ENCODE measurements at places on chromosomes 6 and 20.

DNA sequence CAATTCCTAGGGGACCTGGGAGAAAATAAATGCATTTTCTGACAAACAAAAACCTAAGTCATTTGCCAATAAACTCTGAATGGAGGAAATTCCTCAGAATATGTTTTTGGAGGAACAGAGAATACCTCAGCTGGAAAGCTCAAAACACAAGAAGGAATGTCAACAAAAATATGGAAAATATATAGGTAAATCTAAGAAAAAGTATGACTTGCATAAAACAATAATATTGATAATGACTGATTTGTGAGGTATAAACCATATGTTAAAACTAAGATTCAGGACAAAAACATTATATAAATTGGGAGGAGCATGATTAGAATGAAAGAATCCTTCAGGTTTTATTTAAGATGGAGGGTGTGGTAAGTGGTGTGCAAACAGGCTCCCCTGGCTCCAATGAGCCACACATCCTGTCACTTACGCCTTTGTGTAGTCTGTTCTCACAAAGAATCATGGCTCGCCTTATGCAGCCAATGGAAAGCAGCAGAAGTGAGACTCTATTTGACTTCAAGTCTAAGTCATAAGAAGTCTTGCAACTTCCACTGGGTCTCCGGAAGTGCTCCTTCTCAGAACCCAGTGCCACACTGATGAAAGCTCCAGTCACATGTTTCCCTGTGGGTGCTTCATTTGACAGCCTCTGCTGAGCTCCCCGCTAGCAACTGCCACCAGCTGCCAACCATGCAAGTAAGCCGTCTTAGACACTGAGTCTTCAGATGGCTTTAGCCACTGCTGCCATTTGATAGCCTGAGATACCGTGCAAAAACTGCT lies 8.1 kb downstream of the CFAP61 start:
- DNase-seq, result no peak

DNA sequence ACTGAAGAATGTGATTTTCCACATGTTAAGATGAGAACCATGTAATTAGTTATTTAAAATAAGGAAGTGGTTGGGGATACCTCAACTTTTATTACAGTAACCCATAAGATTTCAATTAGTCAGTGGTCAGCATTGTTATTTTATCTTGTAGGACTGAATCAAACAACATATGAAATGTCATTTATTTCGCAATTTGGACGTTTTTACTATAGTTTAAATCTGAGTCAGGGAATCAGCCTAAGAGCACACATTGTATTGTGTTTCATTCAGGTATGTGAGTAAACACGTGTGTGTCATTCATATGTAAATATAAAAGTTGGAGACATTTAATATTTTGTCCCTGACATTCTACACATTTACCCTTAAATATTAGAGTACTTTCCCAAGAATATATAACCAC lies 1418.7 kb downstream of the GRIK2 start:
- no peak for DNase-seq

DNA sequence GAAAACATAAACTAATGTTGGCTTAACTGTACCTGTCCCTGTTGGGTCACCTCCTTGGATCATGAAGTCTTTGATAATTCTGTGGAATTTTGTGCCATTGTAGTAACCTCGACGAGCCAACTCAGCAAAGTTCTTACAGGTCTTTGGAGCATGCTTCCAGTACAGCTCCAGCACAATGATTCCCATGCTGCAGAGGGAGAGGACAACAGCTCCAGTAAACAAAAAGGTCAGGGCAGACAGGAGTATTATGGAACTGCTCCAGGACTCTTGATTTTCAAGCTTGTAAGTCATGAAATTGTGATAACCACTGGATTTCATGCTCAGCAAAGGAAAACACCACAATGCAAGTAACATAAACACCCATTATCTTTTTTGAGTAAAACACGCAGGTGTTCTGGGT lies 2.9 kb downstream of the PPIL1 start:
- DNase-seq, result no peak

- DNase-seq, result no peak
Observed at GRCh38 chr6:28371280-28371679, 21.5 kb downstream of the ZKSCAN3 start.

DNA sequence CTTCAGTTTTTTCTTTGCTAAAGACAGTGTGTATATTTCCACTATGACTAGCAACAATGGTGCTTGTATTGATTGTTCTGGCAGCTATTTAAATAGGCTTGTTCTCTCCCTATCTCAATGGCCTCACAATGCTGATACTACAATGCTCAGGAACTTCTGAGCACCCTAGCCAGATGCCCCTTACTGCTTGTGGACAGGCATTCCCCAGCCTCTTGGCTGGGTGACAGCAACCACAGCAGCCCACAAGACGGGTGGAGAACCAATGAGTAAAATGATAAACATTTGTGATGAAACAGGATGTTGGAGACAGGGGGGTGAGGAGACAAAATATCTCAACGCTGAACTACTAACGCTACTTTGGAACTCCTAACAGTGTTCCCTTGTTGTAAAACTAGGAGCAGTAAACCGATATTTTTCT lies 42.3 kb downstream of the HIVEP2 start:
- no peak for DNase-seq

GRCh38 chr6:87152526-87152955 lies 2.8 kb upstream of the ZNF292 start:
- no peak for DNase-seq

- no peak for DNase-seq
Observed at GRCh38 chr6:136365776-136366354, 76.2 kb upstream of the BCLAF1 start.

DNA sequence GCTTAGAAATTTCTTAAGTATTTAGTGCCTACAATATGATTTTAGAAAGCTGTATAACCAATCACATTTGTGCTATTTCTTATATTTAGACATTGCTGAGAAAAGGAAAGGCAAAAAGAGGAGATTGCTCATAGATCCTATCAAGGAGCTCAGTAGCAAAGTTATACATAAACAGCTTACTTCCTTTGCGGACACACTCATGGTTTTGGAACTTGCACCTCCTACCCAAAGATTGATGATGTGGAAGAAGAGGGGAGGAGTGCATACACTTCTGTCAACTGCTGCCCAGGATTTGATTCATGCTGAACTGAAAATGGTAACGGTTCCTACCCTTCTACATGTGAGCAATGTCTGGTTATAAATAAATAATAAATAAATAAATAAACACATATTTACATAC lies 16.7 kb downstream of the RAD21L1 start:
- DNase-seq, result no peak

GRCh38 chr6:135072753-135073152 lies 18.1 kb upstream of the HBS1L start:
- no peak for DNase-seq

GRCh38 chr6:11043961-11044711 lies at the start of gene ELOVL2:
Gene ELOVL2, minus strand, starts transcription at chr6:11044305. Its CDS starts 75 bp downstream, at chr6:11044230.
- DNase-seq, result no peak

GRCh38 chr20:46721476-46721875 lies 12.0 kb downstream of the SLC2A10 start:
- DNase-seq, result no peak

DNA sequence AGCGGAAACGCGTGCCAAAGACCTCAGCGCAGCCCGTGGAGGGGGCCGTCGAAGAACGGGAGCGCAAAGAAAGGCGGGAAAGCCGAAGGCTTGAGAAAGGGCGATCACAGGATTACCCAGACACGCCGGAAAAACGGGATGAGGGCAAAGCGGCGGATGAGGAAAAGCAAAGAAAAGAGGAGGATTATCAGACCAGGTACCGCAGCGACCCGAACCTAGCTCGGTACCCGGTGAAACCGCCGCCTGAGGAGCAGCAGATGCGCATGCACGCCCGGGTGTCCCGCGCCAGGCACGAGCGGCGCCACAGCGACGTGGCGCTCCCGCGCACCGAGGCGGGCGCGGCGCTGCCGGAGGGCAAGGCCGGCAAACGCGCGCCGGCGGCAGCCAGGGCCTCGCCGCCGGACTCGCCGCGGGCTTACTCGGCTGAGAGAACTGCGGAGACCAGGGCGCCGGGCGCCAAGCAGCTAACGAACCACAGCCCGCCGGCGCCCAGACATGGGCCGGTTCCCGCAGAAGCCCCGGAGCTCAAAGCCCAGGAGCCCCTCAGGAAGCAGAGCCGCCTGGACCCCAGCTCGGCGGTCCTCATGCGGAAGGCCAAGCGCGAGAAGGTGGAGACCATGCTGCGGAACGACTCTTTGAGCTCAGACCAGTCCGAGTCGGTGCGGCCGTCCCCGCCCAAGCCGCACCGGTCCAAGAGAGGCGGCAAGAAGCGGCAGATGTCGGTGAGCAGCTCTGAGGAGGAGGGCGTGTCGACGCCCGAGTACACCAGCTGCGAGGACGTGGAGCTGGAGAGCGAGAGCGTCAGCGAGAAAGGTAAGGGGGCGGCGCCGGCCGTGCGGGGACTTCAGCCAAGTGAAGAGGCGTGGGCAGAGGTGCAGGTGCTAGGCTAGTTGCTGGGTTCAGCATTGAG lies 296.2 kb downstream of the RIMS1 start:
- peak; percentile 63 for DNase-seq

DNA sequence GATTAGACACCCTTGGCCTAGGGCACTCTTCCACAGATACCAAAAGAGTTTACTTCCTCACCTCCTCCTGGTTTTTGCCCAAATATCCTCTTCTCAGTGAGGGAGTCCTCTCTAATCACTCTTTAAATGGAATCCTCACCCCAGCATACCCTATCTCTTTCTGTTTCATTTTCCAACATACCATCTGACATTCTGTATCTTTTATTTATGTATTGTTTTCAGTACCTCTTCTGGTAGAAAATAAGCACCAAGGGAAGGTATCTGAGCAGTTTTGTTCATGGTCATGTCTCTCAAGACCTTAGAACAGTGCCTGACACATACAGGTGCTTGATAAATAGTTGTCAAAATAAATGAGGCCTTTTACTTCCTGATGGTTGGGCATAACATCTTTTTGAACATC lies 55.1 kb downstream of the KIAA0408 start:
- DNase-seq, result no peak

DNA sequence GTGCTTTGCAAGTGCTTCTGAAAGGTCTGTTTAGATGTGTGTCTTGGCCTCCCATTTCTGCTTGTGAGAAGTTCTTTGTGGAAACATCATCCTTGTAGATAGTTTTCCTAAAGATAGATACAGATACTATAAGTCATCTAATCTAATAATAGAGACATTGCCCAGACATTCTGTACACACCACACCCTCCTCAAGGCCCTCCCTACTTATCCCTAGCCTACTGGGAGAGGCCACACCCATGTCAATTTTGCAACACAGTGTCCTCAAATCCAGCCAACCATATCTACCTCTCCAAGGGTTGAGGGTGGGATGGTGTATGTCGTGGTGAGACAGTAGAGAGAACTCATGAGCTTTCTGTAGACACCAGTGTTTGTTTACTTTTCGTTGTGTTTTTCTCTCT lies 6.2 kb downstream of the KDM1B start:
- no peak for DNase-seq

DNA sequence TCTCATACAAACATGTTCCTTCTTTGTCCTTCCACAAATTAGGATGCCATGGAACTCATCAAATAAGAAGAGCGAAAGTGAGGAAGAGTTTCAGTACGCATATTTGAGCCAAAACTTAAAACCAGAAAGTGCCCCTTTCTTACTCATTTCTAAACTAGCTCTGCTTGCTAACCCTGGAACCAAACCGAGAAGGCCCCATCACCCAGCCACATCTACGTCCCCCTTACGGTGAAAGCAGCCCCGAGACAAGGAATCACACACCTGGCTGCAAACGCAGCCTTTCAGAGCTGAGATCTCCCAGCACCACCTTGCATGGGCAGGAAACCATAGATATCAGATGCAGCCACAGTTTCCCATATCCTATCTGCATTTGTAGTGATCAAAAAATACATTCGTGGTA lies 28.5 kb downstream of the TRERF1 start:
- no peak for DNase-seq

DNA sequence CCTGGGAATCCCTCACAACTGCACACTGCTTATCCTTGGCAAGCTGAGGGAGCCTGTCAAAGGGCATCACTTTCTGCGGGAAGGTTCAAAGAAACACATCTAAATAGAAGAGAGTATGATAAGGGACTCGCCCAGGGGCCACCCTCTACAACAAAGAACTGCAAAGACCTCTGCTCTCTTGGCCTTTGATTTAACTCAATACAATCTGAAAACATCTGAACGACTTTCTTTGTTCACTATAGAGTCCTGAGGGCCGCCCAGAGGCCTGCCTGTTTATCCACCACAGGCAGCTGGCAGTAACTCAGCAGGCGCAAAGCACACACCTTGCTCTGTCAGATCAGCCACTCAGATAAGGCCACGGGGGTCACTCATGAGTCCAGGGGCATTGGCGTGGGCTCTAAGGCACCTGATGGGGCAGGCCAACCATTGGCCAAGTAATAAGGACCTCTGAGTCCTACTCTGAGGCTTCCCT lies 139.3 kb downstream of the UNC5CL start:
- DNase-seq, result no peak

DNA sequence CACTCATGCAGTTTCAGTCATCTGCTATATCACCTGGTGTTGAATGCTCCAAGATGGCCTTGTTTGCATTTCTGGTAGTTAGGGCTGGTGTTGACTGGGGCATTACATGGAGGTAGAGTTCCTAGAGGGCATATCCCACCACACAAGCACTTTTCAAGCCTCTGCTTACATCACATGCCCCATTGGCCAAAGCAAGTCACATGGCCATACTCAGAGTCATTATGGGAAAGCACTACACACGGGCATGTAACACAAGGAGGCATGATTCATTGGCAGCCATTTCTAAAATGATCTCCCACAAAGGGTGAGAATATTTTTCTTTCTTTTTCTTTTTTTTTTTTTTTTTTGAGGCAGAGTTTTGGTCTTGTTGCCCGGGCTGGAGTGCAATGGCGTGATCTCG lies 73.2 kb downstream of the TRMT6 start:
- no peak for DNase-seq

DNA sequence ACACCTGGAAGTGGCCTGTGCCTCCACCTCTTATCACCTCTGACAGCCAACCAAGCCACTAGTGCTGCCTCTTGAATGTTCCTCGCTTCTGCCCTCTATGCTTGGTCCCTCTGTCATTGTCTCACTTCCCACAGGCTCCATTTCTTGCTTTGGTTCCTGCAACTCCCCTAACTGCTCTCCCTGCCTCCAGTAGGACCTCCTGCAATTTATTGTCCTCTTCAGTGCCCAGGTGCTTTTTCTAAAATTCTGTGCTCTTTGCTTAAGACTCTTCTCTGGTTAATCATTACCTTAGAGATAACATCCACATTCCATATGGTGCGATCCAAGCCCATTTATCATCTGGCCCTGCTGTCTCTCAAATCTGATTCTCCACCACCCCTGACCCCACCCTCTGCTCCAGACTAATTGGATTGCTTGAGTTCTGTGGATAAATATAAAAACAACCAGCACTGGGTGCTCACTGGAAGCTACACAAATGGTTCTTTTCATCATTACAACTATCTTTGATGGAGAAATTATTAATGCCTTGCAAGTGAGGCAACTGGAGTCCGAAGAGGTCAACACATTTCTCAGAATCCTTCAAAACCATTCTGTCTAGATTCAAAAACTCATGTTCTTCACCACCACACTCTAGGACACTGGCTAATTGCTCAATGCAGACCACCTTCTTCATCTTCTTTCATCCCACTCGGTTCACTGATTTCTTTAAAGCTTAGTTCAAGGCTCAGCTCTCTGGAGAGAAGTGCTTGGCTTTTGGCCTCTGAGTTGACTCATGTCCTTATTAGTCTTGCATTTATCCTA lies 47.2 kb downstream of the FOXA2 start:
- no peak for DNase-seq

- no peak for DNase-seq
Observed at GRCh38 chr6:80234401-80234800, 127.9 kb downstream of the BCKDHB start.

- no peak for DNase-seq
Observed at GRCh38 chr6:17565399-17565798, 34.7 kb upstream of the FAM8A1 start.
